Amygdala (tissue), 56 donors: ENCODE measurements at places on chromosomes 1 and 21.
A peak's percentile ranks its signal among the peaks of the same experiment; 100 is the strongest.

- DNase-seq = no peak
Measured at GRCh38 chr1:112074711-112075110, 85.2 kb upstream of the KCND3 start.

- DNase-seq = no peak
Measured at GRCh38 chr1:230081751-230082150, 14.7 kb downstream of the GALNT2 start.

DNA sequence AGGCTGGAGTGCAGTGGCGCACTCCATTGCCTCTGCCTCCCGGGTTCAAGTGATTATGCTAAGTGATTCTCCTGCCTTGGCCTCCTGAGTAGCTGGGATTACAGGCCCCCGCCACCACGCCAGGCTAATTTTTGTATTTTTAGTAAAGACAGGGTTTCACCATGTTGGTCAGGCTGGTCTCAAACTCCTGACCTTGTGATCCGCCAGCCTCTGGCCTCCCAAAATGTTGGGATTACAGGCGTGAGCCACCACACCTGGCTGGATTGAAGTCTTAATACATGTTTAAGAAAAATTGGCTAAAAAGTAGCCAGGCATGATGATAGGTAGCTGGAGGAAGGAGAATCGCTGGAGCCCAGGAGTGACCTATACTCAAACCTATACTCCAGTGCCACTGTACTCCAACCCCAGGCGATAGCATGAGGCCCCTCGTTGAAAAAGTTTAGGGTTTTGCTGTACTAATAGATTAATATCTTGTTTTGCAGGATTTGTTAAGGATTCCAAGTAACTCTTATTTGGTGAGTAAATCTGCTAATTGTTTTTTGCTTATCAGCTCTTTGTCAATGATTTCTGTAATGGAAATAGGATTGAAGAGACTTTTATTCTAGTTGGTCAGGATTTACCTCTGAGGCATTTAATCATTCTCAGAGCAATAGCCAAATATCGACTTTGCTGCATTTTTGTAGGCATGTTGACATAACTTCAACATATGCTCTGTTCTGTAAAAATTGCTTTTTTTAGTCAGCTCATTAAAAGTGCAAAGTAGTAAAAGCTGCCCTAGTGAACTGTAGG, 2.0 kb downstream of the RCC1 start:
- DNase-seq = no peak

- DNase-seq = no peak
Measured at GRCh38 chr1:67941746-67942145, 108.5 kb upstream of the GNG12 start.

- no peak for DNase-seq
Measured at GRCh38 chr1:175118375-175119367, 51.0 kb downstream of the TNN start.

GRCh38 chr1:64518692-64519481, 49.0 kb downstream of the CACHD1 start:
- no peak for DNase-seq

GRCh38 chr1:110005971-110006370, 21.4 kb downstream of the AHCYL1 start:
- no peak for DNase-seq

GRCh38 chr1:1573843-1574720, 581 bp downstream of the SSU72 start:
- peak; percentile 56 for DNase-seq

- DNase-seq = no peak
Measured at GRCh38 chr1:232528472-232529089, 101.4 kb downstream of the SIPA1L2 start.

GRCh38 chr1:30345491-30346130, 377.8 kb downstream of the MATN1 start:
- DNase-seq = no peak

DNA sequence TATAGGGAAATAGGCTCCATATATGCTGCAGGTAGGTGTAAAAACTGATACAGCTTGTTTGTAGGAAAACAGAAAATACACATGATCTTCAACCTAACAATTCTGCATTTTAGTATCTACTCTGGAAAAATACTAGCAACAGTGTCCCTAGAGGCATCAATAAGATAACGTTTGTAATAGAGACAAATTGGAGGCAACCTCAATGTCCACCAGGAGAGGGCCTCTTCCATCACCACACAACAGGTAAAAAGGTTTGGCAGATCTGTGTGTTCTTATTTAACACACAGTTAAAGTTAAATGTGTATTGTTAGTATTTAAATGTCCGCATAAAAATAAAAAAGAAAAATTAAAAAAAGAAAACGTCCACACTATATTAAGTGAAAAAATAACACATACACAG, 5.4 kb downstream of the EIF2D start:
- DNase-seq = no peak

DNA sequence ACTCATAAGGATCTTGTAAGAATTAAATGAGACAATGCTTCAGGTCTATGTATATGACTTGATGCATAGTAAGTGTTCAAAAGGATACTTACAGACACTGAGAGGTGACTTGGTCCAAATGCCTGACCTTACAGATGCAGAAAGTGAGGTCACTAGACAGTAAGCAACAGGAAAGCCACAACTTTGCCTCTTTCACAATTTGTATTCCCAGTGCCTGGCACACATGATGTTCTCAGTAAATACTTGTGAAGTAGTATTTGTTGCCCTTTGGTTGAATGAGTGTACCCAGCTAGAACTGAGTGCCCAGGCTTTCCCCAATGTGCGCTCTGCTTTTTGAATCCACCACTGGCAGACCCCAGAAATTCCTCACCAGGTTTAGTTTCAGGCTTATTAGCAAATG, 105.1 kb downstream of the BEND5 start:
- DNase-seq = no peak
